Neuronal stem cell (in vitro differentiated cells): ENCODE measurements at places on chromosomes 12 and 14.

DNA sequence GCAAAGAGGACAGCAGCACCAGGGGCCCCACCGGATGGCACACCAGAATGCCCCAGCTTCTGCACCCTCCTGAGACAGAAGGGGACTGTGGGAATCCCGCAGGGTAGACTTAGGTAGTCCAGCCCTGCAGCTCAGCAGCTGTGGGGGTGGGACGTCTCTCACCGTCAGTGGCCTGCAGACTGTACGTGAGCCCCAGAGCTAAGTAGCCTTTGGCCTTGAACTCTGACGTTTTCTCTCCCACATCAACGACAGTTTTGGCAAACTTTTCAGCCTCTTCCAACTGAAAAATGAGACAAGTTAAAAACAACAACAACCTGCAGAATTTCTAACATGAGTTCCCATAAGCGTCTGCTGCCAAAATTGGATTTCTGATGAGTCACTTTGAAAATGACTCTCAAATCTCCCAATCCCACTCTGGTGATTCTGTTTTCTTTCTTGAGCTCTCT, 161.4 kb downstream of the TTC7B start:
- DNase-seq: no peak

DNA sequence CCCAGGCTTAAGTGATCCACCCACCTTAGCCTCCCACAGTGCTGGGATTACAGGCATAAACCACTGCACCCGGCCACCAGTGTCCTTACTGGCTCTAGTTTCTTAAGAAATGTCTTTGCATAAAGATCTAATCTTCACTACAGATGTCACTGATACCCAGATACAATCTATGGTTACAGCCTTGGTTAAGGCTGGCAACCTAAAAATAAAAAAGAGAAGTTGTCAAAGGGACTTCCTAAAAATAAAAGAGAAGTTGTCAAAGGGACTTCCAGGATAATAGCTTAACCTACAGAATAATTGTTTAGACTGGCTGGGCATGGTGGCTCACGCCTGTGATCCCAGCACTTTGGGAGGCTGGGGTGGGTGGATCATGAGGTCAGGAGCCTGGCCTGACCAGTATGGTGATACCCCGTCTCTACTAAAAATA, 27.6 kb downstream of the ETFBKMT start:
- no peak for DNase-seq

DNA sequence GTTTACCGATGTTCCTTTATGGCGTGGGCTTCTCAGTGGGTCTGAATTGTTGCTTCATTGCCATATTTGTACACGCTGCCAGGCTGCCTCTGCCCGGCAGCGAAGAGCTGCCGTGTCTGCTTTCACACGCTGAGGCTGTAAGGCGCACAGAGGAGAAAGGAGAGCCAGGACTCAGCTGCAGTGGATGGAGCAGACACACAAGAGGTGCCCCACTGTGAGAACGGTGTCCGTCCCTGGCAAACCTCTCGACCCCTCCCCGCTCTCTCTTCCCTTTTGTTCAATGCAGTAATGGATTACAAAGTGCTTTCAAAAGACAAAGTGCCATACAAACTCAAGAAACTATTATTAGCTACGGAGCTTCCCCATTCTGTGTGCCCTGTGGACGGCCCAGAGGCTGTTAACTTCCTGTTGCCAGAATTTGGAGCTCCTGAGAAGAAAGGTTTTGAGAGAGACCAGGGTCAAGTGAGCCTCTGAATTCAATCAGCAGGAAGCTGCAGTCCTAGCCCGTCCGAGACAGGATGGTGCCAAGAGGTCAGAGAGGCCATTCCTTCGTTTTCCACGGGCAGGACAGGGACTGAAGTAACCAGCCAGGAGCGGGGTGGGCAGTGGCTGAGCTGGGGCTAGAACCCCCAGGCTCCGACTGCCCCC, 15.8 kb downstream of the CCND2 start:
- no peak for DNase-seq

DNA sequence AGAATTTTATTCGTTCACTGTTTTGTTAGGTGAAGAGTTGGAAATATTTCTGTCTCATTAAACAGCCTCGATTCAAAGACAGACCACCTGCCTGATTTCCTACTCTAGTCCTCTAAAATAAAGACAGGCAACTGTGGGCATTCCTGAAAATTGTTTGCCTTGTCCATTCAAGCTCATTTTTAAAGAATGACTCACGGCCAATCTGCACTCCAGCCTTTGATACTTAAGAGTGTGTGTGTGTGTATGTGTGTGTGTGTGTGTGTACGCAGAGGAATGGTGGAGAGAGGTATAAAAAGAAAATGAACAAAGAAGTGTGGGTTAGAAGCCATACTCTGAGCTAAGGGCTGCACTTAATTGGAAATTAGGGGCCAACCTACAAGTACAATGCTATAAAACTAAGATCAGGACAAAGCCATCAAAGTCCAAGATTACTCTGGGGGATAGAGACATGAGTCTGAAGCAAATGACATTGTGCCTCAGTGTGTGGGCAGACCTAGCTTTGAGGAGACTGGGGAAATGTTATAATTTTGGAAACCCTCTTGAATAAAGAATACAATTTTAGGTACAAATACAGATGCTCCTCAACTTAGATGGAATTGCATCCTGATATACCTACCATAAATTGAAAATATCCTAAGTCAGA, 45.6 kb upstream of the SOCS2 start:
- DNase-seq: peak; percentile 12

- DNase-seq: no peak
These were observed 28.2 kb downstream of the CDK17 start for GRCh38 chr12:96371790-96372699.

DNA sequence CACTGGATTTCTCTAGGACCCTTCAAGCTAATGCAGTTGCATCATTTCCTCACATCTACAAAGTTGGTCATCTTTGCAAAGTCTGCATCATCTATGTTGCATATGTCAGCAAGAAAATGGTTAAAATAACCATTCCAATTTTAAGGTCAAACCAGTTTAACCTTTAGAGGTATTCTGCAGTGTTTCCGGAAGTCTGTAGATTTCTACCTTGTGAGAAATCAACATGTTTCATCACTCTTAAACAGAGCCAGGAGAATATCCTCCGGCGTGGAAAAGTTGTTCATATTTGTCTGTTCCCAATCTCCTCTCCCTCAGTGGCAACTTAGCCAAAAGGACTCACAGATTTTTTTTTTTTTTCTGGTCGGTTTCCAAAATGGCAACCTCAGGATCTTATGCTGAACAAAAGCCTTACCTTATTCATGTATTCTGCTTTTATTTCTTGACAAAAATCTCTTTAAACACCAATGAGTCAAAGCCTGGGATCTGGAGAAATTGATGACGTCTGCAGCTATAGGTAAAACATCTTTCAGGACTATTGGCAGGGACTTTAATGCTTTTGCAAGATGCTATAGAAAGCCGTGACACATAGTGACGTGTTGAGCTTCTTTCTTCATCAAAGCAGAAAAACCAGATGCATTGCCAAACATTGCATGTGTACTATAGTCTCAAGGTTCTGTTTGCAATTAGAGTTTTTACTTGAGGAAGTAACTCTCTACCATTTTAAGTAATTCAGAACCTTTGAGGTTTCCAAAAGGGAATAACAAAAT, 16.0 kb upstream of the CDK17 start:
- DNase-seq: no peak

GRCh38 chr12:24378548-24379407, 429.3 kb upstream of the SOX5 start:
- no peak for DNase-seq
